ENCODE measurements at places on chromosomes 12 and 14. TPM values are rescaled to one million over a fixed set of nuclear protein-coding genes. Genes with fewer than 3 reads are reported as not detected.

The CERS5 gene
- 32.3 TPM for total RNA-seq

The C1R gene
- total RNA-seq, result 266 TPM

The CEBPE gene
- total RNA-seq, result not detected

The RASSF3 gene
- 9.9 TPM for total RNA-seq

The ARF3 gene
- 72.0 TPM for total RNA-seq

The TSPAN11 gene
- not detected for total RNA-seq

The FOXM1 gene
- total RNA-seq, result 18.8 TPM

The FSCB gene
- not detected for total RNA-seq

The ASIC1 gene
- 8.8 TPM for total RNA-seq

The CMKLR1 gene
- total RNA-seq, result 0.32 TPM

The SDSL gene
- 0.81 TPM for total RNA-seq

The SLC7A7 gene
- 4.1 TPM for total RNA-seq

The FAM222A gene
- 0.72 TPM for total RNA-seq

The OR6C2 gene
- not detected for total RNA-seq

The LARP4 gene
- 36.1 TPM for total RNA-seq

The PLCZ1 gene
- total RNA-seq, result not detected

The OTX2 gene
- not detected for total RNA-seq
